Ascending aorta (tissue), 2 donors: ENCODE measurements at places on chromosomes 3 and 15. TPM values are rescaled to one million over a fixed set of nuclear protein-coding genes. Genes with fewer than 3 reads are reported as not detected.

DNA sequence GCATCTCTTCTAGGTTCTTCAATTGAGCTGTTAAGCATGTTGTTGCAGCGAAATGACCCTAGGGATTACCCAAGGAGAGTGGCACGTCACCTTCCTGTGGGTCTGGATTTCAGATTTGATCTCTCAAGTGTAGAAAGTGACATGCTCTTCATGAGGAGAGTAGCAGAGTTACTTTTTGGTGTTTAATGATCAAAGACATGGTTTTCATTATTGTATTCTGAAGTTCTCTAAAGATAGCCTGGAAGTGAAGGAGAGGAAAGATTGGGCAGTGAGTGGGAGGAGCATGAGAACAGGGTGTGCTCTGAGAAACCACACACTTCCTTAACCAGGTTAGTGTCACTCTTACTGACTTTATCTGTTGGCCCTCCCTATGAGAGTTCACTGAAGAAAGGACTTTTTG lies 153.6 kb downstream of the AKAP13 start:
- DNase-seq: no peak

- no peak for DNase-seq
These were observed 110.3 kb downstream of the FRMD5 start for GRCh38 chr15:44084770-44085169.

Gene RNF168
- total RNA-seq: 16.0 TPM

GRCh38 chr3:194142156-194142910 lies 6.4 kb downstream of the HES1 start:
- no peak for DNase-seq

- DNase-seq: no peak
These were observed 322.3 kb upstream of the SUCLG2 start for GRCh38 chr3:67976663-67977062.

DNA sequence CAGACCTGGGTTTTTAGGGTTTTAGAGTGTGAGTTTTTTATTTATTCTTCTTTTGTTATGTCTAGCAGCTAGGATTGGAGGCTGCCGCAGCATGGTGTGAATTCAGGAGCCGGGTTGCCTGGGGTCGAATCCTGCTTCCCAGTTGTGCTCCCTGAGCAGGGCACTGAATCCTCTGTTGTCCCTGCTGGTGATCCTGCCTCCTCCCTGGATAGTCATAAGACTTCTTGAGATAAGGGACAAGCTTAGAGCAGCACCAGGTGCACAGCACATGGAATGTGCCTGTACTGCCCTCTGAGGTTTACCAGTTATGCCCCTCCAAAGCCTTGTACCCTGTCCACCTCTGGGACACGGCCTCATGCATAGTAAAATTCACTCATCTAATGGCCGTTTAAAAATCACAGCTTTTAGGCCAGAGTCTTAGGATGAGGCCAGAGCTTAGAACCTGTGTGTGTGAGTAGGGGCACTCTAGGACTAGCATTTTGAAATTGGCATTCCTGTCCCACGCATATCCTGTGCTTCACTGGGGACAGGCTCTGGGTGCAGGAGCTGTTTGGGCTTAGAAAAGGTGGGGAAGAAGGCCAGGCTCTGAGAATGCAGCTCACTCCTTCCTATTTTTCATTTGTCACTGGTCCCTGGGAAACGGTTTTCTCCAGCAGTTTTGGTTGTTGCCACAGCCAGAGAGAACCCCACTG lies 47.7 kb downstream of the CHCHD6 start:
- DNase-seq: no peak

- no peak for DNase-seq
These were observed 27.7 kb upstream of the ANO10 start for GRCh38 chr3:43649365-43649968.

- no peak for DNase-seq
These were observed 49.8 kb upstream of the DCLK3 start for GRCh38 chr3:36814066-36814717.

DNA sequence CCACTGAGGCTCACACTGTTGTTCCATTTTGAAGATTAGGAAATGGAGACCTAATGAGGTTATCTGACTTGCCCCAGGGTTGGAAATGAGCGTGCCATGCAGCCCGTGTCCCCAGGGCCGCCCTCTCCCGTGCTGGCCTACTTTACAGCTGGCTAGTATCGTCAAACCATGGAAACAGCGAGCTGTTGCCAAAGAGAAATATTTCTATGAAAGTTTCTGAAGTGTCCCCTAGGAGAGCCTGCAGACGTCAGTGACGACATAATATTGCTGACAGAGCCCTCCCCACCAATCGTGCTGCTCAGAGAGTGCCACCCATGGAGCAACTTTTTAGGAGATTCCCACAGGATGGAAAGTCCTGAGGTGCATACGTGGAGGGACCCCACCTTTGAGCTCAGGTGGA lies 11.2 kb upstream of the FAM174B start:
- DNase-seq: peak; percentile 68

- DNase-seq: no peak
These were observed 419.8 kb upstream of the WNT5A start for GRCh38 chr3:55906896-55907295.

Gene ZFYVE19
- total RNA-seq: 61.0 TPM

- no peak for DNase-seq
These were observed 16.5 kb upstream of the CYP11A1 start for GRCh38 chr15:74383695-74384565.

- no peak for DNase-seq
These were observed 26.1 kb downstream of the PTH1R start for GRCh38 chr3:46903341-46904302.

DNA sequence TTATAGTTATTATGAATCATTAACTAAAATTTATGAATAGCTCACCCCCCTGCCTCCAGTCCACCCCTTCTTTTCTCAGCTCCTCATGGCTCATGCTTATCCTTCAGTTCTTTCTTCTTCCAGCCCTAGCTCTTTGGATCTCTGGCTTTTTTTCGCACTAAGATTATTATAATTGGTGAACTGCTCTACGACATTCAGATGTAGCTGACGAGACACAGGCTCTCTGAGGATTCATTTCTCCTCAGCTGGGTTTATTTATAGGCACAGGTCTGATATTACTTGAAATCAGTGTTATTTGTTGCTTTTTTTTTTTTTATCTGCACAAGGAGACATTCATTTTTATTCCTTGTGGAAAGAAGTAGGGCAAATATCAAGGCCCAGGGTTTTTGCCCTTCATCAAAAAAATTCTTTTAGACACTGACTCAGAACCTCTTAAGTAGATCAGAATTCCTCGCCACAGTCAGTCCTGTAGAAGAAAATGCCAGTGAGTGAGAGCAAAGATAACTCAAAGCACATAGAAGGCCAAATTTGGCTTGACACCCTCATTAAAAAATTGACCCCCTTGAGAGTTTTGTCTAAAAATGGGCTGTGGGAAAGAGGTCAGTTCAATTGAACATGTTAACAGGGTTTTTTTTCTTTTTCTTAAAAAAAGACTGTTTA lies 106.6 kb downstream of the MYH15 start:
- no peak for DNase-seq
